ENCODE measurements at places on chromosomes 6 and 20.

DNA sequence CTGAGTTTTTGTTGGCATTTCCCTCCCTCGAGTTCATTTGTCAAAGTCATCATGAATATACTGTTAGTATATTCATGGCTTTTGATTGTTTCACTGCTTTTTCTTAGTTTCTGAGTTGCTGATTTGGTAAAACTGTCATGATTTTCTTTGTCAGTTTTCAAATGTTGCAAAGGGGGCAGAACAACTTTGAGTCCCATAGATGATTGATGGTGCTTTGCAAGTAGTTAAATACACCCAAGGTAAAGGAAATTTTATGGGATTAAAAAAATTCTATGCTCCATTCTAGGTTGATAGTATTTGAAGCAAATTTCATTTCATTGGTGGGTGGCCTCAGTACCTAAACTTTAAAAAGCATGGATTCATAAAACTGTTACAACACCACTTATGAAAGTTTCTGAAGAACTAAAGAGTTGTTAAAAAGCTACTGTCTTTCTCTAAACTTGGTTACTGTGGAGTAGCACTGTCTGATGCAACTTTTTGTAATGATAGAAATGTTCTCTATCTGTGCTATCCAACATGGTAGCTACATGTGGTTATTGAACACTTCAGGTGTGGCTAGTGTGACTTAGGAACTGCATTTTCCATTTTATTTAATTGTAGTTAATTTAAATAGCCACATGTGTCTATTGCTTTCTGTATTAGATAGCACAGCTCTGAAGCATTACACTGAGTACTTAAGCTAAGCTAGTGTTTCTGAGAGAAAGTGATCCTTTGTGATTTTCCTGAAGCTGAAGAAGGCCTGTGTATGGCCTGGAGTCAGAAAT, 153.6 kb downstream of the ZFAND3 start:
- DNase-seq = no peak

DNA sequence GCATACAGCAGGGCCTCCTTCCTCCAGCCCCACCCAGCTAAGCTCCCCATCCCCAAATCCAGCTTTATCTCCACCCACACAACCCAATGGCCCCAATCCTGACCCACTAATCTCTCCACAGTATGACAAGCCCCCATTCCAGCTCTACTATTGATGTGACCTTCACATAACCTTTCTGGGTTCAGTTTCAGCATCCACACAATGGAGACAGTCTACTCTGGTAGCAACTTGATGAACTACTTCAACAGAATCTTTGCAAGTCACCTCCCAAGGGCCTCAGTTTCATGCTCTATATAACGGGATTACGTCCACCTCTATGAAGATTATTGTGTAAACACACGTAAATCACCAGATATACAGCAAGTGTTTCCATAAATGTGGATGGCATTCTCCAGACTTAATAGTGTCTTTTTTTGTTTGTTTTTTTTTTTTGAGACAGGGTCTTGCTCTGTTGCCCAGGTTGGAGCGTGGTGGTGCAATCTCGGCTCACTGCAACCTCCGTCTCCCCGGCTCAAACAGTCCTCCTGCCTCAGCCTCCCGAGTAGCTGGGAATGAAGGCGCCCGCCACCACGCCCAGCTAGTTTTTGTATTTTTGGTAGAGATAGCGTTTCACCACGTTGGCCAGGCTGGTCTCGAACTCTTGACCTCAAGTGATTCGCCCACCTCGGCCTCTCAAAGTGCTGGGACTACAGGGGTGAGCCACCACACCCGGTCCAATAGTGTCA, 1.4 kb downstream of the AHCY start:
- no peak for DNase-seq

DNA sequence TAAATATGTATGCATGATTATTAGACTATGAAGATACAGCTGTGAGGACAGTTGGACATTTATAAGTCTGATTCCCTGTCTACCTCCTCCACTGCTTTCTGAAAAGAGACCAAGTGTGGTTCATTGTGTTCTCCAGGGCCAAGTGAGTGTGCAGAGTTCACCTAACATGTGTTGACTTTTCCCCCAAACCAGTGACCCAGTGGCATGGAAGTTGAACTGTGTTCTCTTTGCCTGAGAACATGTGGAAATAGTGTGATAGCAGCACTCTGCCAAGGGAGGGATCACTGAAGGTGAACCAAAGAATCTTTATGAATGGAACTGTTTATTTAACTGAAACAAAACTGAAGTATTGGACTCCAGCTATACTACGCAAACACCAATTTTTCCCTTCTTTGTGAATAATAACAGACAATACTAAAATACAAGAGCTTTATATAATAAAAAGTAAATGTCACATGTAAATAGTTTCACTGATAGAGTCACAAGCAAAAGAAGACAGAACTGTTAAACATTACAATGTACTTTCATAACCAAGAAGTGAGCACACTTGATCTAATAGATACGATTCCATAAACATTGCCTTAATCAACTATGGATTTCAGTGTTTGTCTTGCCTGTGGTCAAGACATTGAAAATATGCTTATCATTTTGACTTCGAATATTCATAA, 200.3 kb upstream of the FUT9 start:
- DNase-seq = no peak

GRCh38 chr20:5570452-5570851, 179.7 kb upstream of the SHLD1 start:
- no peak for DNase-seq

- DNase-seq = no peak
Measured at GRCh38 chr20:48691523-48691922, 136.3 kb downstream of the PREX1 start.

- no peak for DNase-seq
Measured at GRCh38 chr20:63051186-63051860, 44.6 kb upstream of the BHLHE23 start.

DNA sequence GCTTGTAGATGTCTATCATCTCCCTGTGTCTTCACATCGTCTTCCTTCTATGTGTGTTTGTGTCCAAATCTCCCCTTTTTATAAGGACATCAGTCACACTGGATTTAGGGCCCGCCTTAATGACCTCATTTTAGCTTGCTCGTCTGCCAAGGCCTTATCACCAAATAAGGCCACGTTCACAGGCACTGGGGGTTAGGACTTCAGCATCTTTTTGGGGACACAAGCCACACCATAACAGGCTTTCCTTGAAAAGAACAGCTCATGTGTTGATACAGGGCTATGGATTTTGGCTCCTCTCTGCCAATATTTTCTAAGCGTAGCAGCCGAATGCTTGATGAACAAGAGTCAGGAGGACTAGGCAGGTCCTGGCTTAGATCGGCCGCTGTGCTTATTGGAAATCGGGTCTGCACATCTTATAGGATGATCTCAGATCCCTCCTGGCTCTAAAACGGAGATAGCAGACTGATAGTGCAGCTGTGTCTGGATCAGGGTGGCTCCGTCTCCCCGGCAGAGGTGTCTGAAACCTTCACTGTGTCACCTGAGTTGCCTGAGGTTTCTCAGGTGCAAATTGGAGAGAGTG, 16.2 kb upstream of the TMEM181 start:
- DNase-seq = no peak

GRCh38 chr6:168264593-168265335, 54.8 kb downstream of the DACT2 start:
- no peak for DNase-seq

- DNase-seq = no peak
Measured at GRCh38 chr6:3376893-3377535, 79.8 kb downstream of the SLC22A23 start.

DNA sequence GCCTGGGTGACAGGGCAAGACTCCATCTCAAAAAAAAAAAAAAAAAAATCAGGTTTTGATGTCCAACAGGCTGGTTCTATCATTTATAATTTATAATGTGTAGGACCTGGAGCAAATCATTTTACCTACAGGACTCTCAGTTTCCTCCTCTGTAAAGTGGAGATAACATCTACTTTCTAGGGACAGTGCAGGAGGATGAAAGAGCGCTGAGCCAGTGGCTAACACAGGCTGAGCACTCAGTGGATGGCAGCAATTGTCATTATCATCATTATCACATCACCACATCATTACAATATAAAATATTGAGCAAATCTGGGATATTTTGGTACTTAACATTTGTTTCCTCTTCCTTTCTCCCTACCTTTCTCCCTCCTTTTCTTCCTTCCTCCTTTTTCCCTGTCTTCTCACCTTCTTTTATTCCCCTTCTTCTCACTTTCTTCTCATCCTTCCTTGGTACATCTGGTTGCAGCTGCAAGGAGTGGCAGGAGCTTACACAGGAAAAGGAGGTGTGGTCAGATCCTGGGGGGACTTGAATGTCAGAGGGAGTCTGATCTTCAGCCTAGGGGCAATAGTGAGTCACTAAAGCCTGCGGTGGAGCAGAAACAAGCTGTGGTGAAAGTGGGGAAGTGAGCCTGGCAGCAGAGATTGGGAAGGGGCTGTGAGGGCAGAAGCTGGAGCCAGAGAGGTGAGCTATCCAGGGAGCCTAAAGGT, 24.6 kb upstream of the CTNNBL1 start:
- DNase-seq = no peak

DNA sequence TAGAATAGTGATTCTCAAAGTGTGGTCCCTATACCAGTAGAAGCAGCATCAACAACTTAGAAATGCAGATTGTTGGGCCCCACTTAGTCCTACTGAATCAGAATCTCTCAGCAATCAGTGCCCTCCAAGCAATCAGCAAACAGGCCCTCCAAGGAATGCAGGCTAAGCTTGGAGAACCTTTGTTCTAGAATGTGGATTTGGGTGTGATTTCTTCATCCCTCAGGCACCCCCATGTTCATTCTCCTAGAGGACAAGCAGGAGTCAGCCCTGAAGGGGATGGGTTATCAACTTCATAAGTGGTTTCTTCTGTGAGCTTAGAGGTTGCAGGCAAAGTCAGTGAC, 40.5 kb upstream of the TAF8 start:
- no peak for DNase-seq

GRCh38 chr6:155426408-155426945, 29.2 kb downstream of the NOX3 start:
- DNase-seq = no peak

DNA sequence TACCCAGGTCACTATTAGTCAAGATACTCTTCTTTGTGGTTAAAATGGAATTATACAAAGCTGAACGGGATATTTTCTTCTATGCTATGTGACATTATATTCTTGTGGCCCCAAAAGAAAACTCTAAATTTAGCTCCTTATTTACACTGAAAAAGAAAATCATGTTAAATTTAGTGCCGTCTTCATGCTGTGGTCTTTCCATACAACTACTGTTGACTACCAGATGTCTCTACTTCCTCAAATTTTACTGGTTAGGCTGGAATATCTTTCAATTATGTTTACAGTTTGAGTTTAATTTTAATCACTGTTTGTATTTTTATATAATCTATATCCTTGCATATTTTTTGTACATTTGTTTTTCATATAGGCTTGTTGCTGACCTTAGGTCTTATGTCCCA, 95.6 kb upstream of the FOXO3 start:
- no peak for DNase-seq

DNA sequence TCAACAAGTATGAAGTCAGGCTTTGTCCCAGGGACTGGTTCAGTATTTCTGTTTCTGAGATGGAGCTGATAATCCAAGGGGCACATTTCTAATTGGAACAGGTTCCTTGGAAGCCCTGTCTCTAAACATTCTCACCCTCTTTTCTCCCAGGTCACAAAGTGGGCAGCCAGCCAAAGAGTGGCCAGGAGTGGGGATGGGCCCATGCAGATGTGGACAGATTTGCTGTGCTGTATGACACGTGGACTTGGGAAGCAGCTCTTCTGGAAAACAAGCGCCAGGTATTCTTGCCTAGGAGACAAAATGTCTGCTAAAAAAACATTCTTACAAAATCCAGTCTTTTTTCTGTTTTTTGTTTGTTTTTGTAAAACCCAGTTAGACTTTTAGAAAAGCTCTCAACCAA, 140.2 kb downstream of the CD164 start:
- no peak for DNase-seq

DNA sequence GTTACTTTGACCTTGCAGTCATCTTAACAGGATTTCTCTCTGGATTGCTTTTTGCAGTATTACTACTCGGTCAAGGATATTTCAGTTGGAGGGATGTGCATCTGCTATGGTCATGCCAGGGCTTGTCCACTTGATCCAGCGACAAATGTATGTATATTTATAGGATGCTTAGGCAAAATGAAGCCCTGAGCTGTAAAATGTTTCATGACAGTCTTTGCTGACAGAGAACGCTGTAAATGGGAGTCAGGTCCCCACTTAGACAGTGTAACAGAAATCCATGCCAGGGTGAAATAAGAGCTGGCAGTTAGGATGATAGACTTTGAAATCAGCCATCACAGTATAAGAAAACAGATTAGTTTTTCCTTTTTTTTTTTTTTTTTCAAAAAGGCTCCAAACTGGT, 264.0 kb downstream of the LAMA2 start:
- no peak for DNase-seq

DNA sequence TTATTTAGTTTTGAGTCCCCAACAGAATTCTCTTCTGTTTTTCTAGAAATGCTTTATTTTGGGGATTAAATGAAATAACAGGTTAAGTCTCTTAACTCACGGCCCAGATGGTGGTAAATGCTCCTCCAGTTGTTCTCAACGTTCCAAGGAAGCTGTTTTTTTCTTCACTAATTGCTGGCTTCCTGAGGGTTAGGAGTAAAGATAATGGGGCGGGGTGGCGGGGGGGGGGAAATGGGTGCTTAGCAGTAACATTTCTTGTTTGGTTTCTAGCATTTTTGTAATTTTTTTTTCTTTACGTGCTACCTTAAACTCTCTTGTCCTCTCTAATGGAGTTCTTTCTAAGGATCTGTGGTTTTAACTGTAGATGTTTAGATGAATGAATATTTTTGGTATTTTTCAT, 2.2 kb downstream of the SRSF3 start:
- no peak for DNase-seq

- DNase-seq = no peak
Measured at GRCh38 chr6:143293523-143293922, 157.0 kb downstream of the ADAT2 start.

DNA sequence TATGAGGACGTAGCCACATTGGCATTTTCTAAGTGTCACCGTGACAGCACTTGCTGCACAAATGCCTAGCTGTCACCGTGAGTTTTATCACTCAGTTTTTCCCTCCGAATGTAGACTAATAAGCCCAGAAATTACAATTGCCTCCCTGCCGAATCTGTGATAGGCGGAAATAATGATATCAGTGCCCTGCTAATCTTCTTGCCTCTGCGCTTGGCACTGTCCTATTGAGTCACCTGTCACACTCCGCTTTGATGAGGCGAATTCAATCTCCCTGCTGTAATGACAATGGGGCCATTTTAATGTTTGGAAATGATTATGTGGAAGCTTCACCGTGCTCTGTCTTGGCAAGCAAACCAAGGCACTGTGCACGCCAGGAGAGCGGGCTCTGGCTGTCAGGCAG, 112.8 kb downstream of the LINC00237 start:
- DNase-seq = no peak

DNA sequence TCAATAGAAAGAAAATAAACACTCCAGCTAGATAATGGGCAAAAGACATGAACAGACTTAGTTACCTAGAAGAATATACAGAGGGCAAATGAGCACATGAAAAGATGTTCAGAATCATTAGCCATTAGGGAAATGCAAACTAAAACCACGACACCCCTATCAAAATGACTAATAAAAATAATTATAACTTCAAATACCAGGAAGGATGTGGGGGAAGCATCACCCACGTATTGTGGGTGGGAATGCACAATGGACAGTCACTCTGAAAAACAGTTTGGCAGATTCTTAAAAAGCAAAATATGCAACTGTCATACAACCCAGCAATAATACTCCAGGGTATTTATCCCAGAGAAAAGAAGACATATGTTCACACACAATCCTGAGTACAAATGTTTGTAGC, 92.6 kb downstream of the DLL1 start:
- DNase-seq = no peak

- DNase-seq = no peak
Measured at GRCh38 chr6:5992551-5993225, 14.0 kb downstream of the NRN1 start.

- no peak for DNase-seq
Measured at GRCh38 chr20:37413023-37413334, 67.0 kb downstream of the SRC start.

GRCh38 chr20:49281059-49281912, 3.4 kb upstream of the ZNFX1 start:
- DNase-seq = no peak
